Kasumi-1 (cell line): ENCODE measurements at places on chromosomes 5 and 9.

DNA sequence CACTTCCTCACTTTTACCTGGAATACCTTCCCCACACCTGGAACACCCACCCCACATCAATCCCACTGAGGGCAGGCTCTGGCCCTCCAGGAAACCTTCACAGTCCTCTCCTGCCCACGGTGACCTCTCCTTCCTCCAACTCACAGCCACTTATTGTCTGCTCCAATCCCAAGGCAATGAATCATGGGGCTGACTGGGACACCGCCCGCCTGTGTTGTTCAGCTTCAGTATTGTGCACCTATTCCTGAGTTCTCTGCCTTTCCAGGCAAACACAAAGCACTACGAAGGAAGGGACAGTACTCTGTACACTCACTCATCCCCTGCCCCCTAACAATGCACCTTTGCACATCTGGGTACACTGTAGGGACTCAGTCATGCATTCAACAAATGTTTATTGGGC, 7.3 kb downstream of the PCDH1 start:
- no peak for DNase-seq

GRCh38 chr9:3277200-3277599, 248.6 kb downstream of the RFX3 start:
- no peak for DNase-seq

DNA sequence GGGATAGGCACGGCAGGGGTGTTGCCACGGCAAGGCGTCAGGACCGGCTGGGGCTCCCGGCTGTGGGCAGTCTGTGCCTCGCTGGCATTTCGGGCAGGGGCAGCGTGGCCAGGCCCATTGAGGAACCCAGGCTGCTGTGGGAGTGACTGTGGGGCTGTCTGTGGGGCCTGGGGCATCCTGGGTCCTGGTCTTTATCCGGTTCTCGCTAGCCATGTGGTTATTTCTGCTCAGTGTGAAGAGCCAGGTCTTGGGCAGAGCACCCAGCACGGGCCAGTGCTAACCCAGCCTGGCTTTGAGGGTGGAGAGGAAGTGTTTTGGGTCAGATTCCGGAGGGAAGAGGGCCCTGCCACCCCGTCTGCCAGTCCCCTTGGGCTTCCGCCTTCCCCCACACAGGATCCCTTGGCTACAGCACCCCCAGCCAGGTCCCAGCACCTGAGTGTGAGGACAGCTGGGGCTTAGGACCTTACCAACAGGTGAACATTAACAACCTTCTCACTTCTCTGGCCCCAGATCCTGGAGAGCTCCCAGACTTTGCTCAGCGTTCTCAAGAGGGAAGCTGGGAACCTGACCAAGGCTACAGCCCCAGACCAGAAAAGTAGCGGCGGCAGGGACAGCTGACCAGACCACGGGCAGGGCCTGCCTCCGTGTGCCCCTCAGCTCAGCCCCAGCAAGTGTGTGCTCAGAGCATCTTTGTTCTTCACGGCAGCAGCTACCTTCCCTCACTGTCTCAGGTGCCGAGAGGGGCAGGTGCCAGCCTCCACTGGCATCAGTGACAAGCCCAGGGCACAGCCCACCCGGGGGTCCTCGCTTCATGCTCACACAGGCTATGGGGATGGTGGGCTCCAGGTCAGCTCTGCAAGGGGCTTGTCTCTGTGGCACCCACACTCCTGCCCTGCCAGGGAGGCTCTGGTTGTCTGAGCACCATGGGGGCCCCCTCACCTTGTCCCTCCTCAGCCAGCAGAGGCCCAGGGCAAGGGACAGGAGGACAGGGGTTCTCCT, 1.1 kb downstream of the SSNA1 start:
- DNase-seq, result no peak

GRCh38 chr9:136544964-136545691, 720 bp downstream of the NOTCH1 start:
- DNase-seq, result no peak

DNA sequence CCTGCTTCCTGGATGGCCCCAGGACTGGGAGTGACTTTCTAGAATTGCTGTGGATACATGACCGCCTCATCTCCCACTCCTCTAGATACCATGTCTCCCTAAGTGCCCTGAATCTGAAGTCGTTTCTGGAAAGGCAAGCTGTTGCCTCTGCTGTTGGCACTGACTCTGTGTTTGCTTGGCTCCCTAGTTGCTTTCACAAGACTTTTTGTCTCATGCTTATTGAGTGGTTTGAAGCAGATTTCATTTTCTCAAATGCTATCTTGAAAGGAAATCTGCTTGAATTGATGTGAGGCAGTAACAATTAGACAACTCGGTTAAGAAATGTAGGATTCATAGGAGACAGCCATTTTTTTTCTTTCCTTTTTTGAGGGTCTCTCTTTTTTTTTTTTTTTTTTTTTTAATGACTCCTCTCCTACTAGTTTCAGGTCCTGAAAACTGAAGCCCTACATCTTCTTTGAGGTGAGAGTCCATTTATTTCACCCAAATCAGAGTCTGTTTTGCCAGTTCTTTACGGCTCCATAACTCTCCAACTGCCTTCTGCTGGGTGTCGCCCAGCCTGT, 65.9 kb downstream of the PRDM6 start:
- DNase-seq, result no peak
